ENCODE measurements at places on chromosomes 5 and 9. TPM values are rescaled to one million over a fixed set of nuclear protein-coding genes. Genes with fewer than 3 reads are reported as not detected.

Gene LCP2
- not detected for total RNA-seq

Gene EPB41L4B
- 0.45 TPM for total RNA-seq

Gene PCDHB9
- total RNA-seq: not detected

Gene PCDHB2
- 0.45 TPM for total RNA-seq

Gene MBLAC2
- 3.3 TPM for total RNA-seq

Gene FRMD3
- 0.59 TPM for total RNA-seq

Gene ACOT12
- 0.84 TPM for total RNA-seq

Gene CATSPER3
- total RNA-seq: 0.30 TPM

Gene NUTM2G
- not detected for total RNA-seq

Gene SLC44A1
- total RNA-seq: 18.7 TPM

Gene DNM1
- total RNA-seq: 5.7 TPM

Gene GDF9
- 0.15 TPM for total RNA-seq

Gene BTF3
- 641 TPM for total RNA-seq

Gene NACC2
- 17.1 TPM for total RNA-seq

Gene SLC25A46
- 41.0 TPM for total RNA-seq

Gene DNAI1
- total RNA-seq: not detected

Gene CCDC152
- total RNA-seq: 4.0 TPM

Gene SVEP1
- total RNA-seq: 5.5 TPM

Gene STC2
- total RNA-seq: 86.2 TPM

Gene EIF4EBP3
- 3.9 TPM for total RNA-seq

Gene SLC25A48
- not detected for total RNA-seq

Gene ENTPD2
- total RNA-seq: not detected

Gene PCDHGB7
- total RNA-seq: 7.2 TPM

Gene PLPP7
- 3.7 TPM for total RNA-seq

Gene FOXD4L5
- not detected for total RNA-seq

Gene PLAC8L1
- total RNA-seq: not detected

Gene RNF183
- not detected for total RNA-seq

Gene CDC14B
- total RNA-seq: 12.1 TPM

Gene MYORG
- 1.3 TPM for total RNA-seq

Gene SLC6A7
- total RNA-seq: not detected

Gene PCDHGB4
- 4.0 TPM for total RNA-seq

Gene PTPRD
- 1.3 TPM for total RNA-seq

Gene IL13
- total RNA-seq: not detected

Gene FAXDC2
- 3.1 TPM for total RNA-seq
